ENCODE measurements at places on chromosomes 13 and 19. TPM values are rescaled to one million over a fixed set of nuclear protein-coding genes. Genes with fewer than 3 reads are reported as not detected.

Gene SLITRK5
- total RNA-seq: 9.6 TPM

Gene UBE2L5
- not detected for total RNA-seq

Gene PLK5
- 6.3 TPM for total RNA-seq

Gene GSX1
- total RNA-seq: not detected

Gene AXL
- 93.1 TPM for total RNA-seq

Gene TBXA2R
- total RNA-seq: 5.1 TPM

Gene LGI4
- total RNA-seq: 296 TPM

Gene ELSPBP1
- not detected for total RNA-seq

Gene MCOLN1
- 21.3 TPM for total RNA-seq

Gene MCEMP1
- not detected for total RNA-seq

Data from tibial nerve (tissue), 4 donors.